Germinal center (tissue), 1 donor: ENCODE measurements at places on chromosomes 3 and 15.

GRCh38 chr15:87902772-87903426 lies 353.6 kb downstream of the NTRK3 start:
- no peak for DNase-seq

- DNase-seq: no peak
These were observed 428.8 kb upstream of the C2CD4B start for GRCh38 chr15:62593681-62594399.

- no peak for DNase-seq
These were observed 153.2 kb downstream of the MYRIP start for GRCh38 chr3:39962581-39962980.

DNA sequence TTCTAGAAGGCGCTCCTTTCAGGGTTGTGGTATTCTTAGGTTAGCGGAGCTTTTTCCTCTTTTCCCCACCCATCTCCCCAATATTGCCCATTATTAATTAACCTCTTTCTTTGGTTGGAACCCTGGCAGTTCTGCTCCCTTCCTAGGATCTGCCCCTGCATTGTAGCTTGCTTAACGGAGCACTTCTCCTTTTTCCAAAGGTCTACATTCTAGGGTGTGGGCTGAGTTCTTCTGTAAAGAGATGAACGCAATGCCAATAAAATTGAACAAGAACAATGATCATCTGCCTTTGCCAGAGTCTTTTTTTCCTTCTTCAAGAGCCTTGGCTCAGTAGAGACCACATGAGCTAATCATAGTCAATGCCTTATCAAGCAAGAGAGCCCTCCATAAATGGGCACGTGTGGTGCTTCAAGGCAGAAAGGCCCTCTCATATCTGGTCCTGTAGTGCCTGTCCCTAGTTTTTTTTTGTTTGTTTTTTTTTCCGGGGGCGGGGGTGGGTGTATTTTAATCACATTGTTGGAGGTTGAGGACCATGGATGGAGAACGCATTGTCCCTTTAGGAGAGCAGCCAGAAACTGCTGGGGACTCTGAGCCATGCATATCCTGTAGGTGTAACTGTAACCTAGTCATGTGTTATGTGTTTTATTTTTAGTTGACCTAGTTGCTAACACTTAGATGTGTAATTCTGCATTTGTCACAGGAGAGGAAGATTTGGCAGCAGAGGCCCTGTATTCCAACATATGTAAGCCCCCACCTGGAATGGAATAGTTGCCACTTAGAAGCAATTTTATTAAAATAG lies 64.7 kb upstream of the ACAD9 start:
- no peak for DNase-seq

GRCh38 chr15:64775551-64776401 lies at the start of gene RBPMS2:
Gene RBPMS2 (minus strand): TSS chr15:64775589. CDS start chr15:64775319, 270 bp downstream.
- no peak for DNase-seq
